IMR-90 (cell line): ENCODE measurements at places on chromosomes 5 and 9.

DNA sequence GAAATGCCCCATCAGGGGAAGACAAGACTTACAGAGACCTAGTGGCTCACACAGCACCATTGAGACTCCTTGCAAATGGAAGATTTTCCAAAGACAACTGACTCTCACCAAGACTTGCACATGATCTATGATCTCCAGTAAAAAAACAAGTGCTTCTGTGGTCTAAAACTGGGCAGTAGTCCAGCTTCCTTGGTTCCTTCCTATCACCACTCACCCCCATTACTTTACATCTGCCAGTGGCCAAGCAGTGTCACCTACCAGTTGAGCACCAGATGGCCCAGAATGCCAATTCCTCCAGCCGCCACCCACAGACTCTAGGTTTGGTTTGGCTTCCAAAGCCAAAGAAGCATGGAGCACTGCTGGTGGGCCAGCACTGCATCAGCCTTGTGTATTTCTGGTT lies 47.7 kb downstream of the SH3TC2 start:
- DNase-seq = no peak

DNA sequence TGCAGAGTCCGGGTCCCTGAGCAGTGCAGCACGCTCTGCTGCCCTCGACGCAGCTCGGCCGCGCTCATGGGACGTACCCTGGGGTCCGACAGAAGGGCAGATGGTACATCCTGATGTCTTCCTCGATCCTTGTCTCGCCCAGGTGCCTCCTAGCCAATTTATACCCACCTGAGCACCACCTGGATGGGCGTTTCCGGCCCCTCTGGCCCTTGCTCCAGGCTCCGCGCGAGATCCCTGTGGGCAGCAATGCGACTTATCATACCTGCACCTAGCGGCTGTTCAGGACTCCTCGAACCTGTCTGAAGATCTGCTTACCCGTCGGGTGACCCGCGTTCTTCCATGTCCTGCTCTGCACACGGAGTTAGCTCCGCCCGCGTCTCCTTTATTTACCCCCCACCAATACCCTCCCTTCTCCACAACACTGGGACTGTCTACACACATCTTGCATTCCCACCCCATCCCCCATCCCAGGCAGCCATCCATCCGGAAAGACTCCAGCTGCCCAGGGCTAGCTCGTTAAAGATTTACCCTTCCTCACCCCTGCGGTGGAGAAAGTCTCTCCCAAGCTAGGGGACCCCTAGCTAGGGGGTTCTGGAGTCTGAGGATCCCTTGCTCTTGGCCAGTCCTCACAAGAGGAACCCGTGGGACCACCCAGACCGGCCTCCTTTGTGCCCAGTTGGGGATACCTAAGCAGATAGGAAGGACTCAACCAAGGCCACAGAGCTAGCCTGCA lies at the start of gene KIF12:
Gene KIF12 (minus strand): TSS at position 357 of the 733 bp plus-strand sequence. CDS start 16 bp downstream, at position 341.
- no peak for DNase-seq

- DNase-seq = no peak
These were observed 107.1 kb upstream of the FTMT start for GRCh38 chr5:121744577-121744976.

DNA sequence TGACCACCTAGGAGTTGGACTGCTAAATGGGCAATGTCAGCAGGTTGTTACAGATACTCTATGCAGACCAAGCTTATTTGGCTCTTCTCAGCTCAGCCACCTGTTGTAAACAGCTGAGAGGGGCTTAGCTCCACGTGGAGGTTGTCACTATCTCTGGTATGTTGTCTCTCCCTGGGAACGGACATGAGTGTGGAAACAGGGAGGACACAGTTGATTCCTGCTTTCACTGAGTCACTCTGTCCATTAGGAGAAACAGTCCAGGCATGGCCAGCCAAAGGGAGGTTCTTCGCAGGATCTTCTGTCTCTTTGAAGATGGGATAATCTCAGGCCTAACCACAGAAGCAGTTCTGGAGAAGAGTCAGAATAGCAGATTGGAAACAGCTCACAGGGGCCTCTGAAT lies 121.2 kb downstream of the PALM2AKAP2 start:
- peak; percentile 74 for DNase-seq

DNA sequence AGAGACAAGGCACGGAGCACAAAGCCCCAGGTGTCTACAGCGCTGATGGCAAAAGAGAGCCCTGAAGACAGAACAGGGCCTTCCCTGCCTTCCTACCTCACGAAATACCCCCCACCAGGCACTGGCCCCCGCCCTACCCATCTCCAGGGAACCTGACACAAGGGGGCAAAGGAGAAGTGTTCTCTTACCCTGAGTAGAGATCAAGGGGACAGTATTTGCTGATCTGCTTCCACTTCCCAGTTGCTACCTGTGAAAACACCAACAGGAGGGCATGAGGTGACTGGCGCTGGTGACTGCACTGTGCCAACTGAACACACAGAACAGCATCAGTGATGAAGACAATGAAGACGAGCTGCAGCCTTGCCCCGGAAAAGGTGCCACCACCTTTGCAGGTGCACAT lies 27.4 kb downstream of the IPPK start:
- DNase-seq = no peak

DNA sequence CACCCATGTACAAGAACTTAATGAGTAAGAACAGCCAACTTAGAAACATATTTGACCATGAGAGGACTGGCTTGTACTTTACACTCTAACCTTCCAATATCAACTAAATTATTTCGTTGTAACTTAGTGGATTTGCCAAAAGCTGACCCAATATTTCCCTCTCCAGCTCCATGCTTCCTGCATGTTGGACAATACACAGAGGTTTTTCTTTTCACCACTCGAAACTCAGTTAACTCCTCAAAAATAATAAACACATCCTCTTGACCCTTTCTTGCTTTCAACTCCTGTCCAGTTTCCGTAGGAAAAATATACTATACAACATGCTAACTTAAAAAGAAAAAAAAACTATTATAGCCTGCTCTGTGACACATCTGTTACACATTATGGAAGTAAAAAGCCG lies 188.9 kb downstream of the MPDZ start:
- DNase-seq = no peak

GRCh38 chr9:104075801-104076753 lies 18.0 kb upstream of the SMC2 start:
- DNase-seq = peak; percentile 66

DNA sequence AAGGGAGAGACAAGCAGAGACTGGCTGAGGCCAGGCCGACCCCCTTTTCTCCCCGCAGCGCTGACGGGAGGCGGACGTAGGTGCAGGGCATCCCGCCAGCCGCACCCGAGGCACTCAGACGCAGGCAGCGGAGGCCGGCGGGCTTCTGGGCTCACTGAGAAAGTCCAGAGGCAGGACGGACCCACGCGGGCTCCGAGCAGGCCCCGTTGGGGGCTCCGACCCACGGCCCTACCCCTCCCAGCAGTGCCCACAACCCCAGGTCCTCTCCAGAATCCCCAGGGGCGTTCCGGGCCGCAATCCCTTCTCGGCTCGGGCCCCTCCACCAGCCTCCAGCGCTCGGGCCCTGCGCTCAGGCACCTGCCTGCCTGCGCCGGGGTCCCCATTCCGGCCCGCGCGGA lies 543 bp downstream of the MTMR12 start:
- peak; percentile 69 for DNase-seq
